ENCODE measurements at places on chromosomes 5 and 9.

GRCh38 chr9:136534366-136534765 is 11.5 kb downstream of the NOTCH1 start:
- DNase-seq = no peak

GRCh38 chr5:172678902-172679301 is 37.8 kb downstream of the NEURL1B start:
- DNase-seq = no peak

DNA sequence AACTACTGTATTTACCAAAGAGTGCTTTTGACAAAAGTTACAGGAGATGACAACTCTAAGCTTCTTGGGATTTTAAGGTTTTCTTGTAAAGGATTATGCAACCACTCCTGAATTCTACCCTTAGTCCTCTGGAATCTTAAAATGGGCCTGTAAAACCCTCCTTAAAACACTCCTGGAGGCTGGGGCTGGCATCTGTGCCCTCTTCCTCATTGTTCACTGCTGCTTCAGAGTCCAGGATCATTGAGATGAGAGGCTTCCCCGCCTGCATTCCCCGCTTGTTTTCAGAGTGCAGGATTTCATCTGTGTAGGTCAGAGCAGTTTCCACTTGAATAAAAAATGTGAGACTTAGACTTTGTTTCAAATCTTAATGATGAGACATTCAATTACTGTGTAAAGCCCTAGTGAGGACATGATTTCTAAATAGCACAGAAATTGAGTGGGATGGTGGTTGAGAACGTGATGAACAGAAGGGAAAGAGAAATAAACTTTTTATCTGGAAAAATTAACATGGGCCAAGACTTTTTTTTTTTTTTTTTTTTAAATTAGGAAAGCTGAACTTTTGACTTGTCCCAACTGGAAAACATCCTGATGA is 40.4 kb downstream of the PCSK5 start:
- peak; percentile 48 for DNase-seq

GRCh38 chr5:54302267-54302687 is 8.1 kb downstream of the ARL15 start:
- DNase-seq = peak; percentile 44

- DNase-seq = no peak
These were observed 420.8 kb upstream of the ACTBL2 start for GRCh38 chr5:57903458-57903857.

- DNase-seq = peak; percentile 96
These were observed 80.2 kb upstream of the IER5L start for GRCh38 chr9:129258124-129258822.

DNA sequence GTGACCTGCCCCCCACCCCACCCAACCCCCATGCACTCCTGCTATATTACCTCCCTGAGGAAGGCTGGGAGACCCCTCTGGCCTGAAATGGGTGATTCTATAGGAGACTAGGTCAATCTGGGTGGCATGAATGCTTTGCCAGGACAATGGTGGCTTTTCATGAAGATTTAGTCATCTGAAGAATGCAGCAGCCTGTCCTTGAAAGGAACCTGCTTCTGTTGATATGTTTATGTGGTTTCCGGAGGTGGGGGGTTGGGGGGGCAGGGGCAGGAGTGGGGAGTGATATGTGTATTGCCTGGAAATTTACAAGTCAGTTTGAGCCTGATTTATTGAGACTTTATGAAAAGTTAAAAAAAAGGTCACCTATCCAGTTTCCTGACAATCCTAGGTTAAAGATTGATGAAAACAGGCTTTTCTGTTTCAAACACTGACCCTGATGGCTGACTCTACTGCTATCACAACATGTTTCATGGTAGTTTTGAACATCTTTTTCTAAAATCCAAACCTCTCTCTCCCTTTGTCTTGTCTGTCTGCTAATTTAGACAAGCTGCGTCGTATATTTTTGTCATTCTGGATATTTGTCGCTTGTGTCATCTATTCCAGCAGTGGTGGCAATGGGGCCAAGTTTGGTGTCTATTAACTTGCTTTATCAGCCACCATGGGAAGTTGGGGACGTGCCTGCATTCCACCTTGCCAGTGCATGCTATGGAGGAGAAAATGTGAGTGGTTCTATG is 153.7 kb upstream of the EGFLAM start:
- no peak for DNase-seq

DNA sequence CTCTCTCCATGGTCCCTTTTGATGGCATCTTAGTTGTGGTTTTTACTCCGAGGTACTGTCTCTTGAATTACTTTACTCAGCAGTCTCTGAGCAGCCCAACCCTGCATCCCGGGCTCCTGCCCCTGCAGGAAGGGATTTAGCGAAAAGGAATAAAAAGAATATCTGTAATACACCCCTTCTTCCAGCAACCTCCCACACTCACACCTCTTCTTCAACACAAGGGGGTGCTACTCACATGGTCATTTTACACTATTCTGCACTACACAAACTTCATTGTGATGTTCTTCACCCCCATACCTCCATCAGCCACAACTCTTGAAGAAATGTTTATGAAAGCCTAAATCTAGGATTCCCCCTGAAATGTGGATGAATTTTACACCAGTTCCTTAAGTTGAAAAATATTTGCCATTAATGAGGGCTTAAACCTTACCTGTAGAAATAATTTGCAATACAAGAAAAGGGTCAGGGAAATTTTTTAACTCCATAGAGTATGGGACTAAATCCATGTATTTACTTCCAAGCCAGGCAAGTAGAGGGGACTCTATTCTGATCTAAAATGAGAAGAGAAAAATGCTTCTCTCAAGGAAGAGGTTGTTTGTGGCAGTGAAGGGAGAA is 26.0 kb downstream of the TPD52L3 start:
- peak; percentile 87 for DNase-seq

- DNase-seq = peak; percentile 96
These were observed 453.5 kb downstream of the RAB3C start for GRCh38 chr5:59036274-59036961.

GRCh38 chr9:110432253-110432652 is 94.6 kb upstream of the TXNDC8 start:
- DNase-seq = peak; percentile 29

- no peak for DNase-seq
These were observed 281.5 kb downstream of the GADD45G start for GRCh38 chr9:89886281-89886700.

DNA sequence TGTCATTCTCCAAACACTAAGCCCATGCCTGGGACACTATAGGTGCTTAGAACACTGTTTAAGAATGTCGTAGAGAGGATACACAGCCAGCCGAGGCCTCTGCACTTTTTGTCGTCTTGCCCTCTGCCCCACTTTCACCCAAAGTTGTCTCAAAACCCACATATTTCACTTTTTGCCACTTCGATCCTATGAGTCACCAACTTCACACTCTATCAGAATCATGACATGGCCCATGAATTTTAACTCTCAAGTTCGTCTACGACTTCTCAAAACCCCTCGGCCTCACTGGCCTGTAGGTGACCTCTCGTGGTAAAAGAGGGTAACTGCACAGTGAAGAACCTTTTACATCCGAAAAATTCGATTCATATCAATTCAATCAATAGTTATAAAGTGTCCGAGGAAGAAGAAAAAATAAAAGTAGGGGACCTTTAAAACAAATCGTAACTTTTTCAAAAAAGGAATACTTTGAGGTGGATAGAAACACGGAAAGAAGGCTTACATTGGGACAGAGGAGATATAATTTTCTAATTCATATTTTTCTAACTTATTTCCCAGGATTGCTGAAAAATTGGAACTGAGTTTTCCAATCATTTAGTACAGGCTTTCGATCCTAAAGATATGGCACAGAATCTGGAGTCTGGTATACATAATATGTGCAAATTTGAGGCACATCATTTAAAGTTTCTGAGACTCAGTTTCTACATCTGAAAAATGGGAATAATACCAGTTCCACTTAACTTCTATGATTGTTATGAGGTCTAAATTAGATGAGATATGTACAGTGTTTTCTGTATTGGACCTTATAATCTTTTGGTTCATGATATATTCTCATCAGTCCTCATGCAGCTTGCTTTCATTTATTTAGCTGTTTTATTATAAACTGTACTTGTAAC is 122.6 kb downstream of the APBA1 start:
- DNase-seq = peak; percentile 71

GRCh38 chr9:81560851-81561732 is 128.3 kb downstream of the TLE1 start:
- DNase-seq = no peak

GRCh38 chr9:38243993-38244392 is 148.5 kb upstream of the ALDH1B1 start:
- no peak for DNase-seq

DNA sequence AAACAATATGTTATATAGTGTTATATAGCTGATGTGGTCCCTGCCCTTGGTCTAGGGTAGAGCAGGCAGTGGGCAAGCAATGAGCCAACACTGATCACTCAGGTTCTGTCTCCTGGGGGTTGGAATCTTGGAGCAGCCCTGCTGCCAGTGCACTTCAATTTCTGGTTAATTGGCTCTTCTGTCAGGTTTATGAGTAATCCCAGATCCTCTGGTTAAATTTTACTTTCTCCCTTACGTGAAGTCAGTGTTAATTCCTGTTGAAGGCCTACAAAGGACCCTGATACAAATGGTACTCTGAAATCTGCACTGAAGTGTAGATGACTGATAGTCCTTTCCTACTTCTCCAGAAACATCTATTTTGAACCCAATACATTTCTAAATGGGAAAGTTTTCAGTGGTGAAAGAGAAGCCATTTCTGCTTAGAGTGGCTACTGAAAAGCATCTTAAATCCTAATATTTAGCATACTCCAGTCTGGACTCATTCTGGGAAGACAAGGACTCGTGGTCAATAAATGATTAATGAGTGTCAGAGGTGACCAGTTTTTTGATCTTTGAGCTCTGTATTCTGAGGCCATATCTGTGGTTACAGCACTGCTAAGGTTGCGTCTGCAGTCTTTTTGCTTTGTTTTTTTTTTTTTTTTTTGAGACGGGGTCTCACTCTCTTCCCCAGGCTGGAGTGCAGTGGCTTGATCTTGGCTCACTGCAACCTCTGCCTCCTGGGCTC is 442.4 kb downstream of the KIF4B start:
- no peak for DNase-seq

- no peak for DNase-seq
These were observed 113.0 kb downstream of the TRIO start for GRCh38 chr5:14256026-14256690.

- peak; percentile 35 for DNase-seq
These were observed 35.6 kb upstream of the HAND1 start for GRCh38 chr5:154513669-154514084.

DNA sequence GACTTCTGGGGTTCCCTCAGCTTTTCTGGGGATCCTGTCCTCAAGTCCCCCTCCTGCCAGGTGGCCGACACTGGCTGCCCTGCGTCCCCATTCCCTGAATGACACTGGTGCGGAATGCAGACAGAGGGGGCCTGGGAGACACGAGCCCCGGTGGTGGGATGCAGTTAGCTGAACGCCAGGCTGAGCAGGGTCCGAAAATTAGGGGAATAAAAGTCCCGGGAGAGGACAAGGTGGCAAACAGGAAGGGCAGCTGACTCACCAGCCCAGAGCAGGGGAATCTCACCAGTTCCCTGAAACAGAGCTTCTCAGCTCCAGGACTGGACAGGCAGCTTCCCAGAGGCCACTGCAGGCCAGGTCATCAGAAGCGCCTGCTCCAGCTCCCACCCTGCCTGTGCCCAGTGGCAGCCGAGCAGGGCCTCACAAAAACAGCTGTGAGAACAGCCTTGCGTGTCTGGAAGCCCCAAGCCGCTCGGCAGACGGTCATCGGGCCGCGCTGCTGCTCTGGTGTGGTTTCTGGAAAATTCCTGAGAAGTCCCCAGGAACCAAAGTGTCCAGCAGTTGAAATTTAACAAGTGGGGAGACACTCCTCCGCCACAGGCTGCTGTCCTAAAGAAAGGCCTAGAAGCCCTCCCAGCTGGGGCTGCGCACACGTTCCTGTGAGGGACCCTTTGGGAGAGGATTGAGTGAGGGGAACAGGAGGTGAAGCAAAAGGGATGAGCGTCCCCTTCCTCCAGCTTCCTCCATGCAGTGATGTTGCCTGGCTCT is 47.6 kb upstream of the EXOC3 start:
- peak; percentile 93 for DNase-seq

DNA sequence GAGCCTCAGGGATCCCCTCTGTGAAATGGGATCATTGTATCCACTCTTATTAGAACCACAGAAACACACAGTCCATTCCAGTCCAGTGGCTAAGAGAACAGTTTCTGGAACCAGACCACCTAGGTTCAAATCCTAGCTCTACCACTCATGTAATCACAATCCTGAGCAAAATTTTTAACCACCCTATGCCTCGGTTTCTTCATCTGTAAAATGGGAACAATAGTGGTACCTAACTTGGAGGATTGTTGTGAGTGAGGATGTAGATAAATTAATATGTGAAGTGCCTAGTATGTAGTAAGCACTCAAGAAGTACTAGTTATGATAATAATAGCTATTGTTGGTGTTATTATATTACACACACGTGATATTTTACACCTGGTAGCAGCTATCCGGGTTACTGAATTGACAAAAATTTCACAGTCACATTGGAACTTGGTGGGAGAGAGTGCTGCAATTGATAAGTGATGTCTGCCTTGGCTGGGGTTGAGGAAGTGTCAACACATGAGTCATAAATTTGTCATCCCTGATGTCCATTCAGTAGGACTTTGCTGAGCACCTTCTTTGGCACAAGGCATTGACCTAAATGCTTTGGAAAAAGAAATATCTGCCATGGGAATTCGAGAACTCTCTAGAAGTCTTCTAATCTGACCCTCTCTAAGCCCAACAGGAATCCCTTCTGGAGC is 68.4 kb downstream of the COL27A1 start:
- peak; percentile 27 for DNase-seq

GRCh38 chr5:14452685-14453454 is 128.7 kb upstream of the OTULINL start:
- DNase-seq = peak; percentile 78

GRCh38 chr5:176658007-176658599 is 10.8 kb downstream of the TSPAN17 start:
- DNase-seq = peak; percentile 72

DNA sequence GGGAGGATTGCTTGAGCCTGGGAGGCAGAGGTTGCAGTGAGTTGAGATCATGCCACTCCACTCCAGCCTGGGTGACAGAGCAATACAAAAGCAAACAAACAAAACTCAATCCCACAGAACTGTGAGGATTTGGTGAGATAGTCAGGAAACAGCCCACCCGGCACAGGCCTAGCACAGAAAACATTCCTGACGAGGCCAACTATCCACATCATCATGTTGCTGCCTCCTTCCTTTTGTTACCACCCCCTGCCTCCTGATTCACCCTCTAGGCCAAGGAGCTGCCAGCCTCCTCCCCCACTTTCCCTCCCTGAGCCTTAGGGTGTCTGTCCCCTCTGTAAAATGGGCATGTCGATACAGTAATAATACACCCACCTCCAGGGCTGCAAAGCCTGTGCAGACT is 39.0 kb downstream of the STK10 start:
- DNase-seq = peak; percentile 44

DNA sequence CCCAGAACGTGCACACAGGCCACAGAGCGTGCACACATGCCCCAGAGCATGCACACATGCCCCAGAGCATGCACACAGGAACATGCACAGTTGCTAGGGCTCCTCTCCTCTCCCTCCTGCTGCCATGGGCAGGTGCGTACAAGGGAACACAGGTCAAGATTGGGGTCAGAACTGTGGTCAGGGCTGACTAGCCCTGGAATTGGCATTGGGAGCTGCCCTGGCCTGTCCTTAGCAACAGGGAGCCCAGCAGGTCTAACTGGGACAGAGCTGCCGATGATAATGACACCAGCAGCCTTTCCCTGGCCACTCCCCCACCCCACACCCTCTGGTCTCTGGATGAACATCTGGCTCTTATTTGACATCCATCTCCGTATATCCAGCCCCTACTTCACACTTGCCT is 8.0 kb downstream of the PCDH1 start:
- no peak for DNase-seq

All from adipocyte (in vitro differentiated cells).